ENCODE measurements at places on chromosomes 5 and 9.

DNA sequence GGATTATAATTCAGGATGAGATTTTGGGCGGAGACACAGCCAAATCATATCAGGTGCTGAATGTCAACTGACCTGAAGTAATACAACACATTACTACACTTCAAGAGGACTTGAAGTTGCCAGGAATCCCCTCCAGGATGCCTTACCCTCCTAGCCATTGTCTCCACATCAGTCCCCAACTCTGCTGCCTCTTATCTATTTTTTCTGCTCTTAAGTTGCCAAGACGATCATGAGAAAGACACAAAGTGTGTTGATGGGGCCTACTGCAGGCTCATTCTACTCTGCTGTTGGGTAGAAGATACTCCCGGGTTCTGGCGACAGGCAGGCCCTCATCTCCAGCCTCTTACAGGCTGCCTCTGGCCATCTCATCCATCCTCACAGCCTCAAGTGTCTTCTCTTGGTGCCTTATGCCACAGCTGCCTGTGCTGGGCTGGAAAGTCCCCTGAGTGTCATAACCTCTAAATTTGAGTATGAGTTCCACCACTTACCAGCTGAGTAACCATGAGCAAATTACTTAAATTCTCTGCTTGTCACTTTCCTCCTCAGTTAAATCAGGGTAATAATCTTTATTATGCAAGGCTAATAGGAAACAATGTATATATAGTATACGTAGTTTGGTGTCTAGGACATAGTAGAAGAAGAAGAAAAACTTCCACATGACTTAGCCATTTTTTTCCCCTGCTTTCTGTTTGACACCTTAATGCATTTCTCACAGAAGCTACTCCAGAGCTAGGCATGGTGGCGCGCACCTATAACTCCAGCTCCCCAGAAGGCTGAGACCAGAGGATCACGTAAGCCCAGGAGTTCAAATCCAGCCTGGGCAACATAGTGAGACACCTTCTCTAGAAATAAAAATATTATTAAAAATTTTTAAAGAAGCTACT lies 73.0 kb upstream of the SNX2 start:
- DNase-seq: no peak

DNA sequence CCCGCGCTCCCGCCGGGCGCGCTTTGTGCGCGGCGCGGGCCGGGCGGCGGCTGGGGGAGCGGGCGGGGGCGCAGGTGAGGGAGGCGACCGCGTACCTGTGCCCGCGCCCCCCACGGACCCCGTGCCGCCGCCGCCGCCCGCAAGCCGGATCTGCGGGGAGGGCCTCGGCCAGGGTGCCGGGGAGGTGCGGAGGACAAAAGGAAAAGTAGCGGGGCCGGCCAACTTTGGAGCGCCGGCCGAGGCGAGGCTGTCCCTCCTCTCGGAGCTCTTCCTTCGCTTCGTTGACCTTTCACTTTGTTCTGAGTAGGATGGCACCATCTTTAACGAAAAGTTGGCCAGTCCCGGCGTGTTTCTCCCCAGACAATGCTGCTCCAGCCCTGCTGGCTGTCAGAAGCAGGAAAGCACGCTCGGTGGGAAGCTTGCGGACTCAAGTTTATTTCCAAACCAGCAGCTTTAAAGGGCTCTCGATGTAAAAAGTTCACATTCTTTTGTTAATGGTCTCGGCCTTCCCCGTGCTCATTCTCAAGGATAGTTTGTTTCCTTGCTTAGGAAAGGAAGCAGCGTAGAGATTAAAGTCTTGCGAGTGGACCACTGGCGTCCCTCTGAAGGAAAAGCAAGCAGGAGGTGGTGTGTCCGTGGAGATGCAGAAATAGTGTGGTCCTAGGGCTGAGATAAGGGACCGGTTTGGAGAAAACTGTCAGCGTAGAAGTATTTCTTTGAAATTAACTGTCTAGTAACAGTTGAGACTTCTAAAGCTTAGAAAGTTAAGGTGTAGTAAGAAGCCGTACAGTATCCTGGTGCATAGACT lies 639 bp downstream of the EHMT1 start:
- peak; percentile 50 for DNase-seq

- DNase-seq: no peak
These were observed 138.3 kb upstream of the SMIM23 start for GRCh38 chr5:171647043-171647903.

DNA sequence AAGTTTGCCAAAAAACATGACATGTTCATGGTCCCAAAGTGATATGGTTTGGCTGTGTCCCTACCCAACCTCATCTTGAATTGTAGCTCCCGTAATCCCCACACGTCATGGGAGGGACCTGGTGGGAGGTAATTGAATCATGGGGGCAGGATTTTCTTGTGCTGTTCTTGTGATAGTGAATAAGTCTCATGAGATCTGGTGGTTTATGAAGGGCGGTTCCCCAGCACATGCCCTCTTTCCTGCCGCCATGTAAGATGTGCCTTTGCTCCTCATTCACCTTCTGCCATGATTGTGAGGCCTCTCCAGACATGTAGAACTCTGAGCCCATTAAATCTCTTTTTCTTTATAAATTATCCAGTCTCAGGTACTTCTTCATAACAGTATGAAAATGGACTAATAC lies 322.1 kb downstream of the MED10 start:
- no peak for DNase-seq

DNA sequence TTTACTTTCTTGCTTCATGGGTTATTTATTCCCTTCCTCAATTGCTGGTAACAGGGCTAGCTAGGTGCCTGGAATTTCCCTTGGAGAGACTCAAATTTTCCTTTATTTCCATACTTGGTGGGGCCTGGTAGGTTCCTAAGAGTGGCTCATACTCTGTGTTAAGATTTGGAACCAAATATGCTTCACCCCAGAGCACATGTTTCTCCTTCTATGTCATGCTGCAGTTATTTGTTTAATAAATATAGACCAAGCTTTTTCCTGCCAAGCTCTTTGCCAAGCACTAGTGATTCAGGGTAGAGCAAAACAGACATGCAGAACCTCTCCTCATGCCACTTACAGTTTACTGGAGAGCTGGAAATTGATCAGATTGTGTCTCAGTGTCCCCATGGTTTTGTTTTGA lies 290.3 kb upstream of the SGCD start:
- no peak for DNase-seq

DNA sequence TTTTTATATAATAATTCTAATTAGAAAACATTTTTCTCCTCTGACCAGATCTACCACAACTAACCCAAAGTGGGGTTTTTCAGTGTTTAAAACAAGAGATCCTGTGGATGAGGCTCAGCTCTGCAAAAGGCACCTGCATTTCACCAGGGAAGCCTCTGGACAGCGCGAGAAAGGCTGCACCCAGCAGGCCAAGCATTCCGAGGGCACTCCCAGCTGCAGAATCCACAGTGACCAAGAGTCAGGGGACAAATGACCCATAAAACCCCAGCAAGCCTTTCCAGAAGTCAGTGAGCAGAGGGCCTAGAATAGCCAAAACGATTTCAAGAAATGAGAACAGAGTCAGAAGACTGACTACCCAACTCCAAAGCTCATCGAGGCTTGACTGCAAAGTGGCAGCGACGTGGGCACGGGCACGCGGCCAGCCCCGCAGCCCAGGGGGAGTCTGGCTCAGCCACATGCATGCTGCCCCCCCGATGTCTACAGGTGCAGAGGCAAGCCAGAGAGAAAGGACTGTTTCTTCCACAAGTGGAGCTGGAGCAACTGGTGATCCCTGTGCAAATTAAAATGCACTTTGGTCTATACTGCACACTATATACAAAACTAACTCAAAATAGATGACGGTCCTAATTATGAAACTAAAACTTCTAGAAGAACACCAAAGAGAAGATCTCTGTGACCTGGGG lies 26.2 kb downstream of the TPPP start:
- no peak for DNase-seq

GRCh38 chr9:91483189-91483691 lies 59.6 kb upstream of the NFIL3 start:
- no peak for DNase-seq

- no peak for DNase-seq
These were observed 494 bp upstream of the CXXC5 start for GRCh38 chr5:139647506-139648204.

DNA sequence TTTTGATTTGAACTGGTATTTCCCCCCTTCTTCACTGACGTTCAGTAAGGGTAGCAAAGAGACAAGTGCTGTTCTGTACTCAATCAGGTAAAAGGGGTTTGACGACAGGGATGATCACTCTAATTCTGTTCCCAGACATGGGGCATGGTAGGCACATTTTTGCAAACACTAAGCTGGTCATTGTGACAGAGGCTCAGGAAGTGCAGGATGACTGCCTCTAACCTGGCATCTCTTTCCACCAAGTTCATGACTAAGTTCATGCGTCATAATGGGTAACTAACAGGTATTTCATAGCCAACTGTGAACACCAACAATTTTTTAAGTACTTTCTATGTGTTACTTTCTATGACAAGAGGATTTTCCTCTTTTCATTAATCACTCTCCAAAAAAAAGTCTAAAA lies 166.5 kb downstream of the MAPKAP1 start:
- no peak for DNase-seq

- DNase-seq: no peak
These were observed 31.7 kb downstream of the UGCG start for GRCh38 chr9:111928359-111928720.

- DNase-seq: no peak
These were observed 177.5 kb upstream of the PPP2R2B start for GRCh38 chr5:147055850-147056566.

- DNase-seq: no peak
These were observed 473.0 kb downstream of the NTRK2 start for GRCh38 chr9:85142496-85142911.

- DNase-seq: no peak
These were observed 56.3 kb upstream of the MEF2C start for GRCh38 chr5:88939300-88939699.
